Central memory CD4-positive, alpha-beta T cell (primary cell): ENCODE measurements at places on chromosomes 1 and 21.

- DNase-seq = no peak
Measured at GRCh38 chr1:100736324-100736723, 16.8 kb downstream of the VCAM1 start.

DNA sequence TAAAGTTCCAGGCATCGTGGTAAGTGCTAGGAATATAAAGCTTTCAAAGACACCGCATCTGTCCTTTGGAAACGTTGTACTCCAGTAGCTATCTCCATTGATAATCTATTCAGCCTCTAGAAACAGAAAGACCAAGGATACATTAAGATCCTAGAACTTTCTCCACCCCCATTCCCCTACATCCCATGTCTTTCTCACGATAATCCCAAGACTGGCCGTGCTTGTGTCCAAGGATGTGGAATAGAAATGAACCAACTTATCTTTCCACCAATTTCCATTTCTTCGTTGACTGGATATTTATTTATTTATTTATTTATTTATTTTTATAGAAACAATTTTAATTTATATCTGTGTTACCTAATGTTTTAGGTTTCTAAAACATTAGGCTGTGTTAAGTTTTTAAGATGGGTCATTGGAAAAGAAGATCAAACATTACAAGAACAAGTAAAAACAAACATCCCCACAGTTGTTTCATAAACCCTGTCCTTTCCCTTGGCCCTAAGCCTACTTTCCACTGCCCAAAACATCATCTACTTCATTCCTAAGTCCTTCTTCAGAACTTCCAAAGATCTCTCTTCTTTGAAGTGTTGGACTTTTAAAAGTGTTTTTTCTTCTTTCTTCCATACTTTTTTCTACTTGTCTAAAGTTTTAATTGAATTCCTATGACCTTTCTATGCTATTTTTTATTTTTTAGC is 39.7 kb downstream of the LRRC8C start:
- DNase-seq = no peak

DNA sequence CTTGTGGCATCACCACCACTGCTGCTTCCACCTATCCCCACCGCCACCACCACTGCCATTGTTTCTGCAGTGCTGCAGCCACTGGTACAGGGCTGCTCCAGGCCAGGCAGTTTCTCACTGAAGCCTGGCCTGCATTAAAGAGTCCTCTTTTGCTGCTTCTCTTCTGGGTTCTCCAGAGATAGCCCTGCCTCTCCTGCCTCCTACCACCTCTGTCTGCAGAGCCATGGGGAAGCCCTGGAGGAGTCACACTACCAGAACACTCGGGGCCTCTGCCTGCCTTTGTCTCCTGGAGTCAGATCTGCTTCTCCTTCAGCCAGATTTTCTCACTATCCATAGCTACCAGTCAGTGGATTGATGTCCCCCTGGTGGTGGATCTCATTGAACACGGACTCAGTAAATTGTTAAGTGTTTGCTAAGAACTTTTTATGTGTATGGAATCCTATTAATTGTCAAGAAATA is 37.7 kb upstream of the DDAH1 start:
- DNase-seq = no peak

DNA sequence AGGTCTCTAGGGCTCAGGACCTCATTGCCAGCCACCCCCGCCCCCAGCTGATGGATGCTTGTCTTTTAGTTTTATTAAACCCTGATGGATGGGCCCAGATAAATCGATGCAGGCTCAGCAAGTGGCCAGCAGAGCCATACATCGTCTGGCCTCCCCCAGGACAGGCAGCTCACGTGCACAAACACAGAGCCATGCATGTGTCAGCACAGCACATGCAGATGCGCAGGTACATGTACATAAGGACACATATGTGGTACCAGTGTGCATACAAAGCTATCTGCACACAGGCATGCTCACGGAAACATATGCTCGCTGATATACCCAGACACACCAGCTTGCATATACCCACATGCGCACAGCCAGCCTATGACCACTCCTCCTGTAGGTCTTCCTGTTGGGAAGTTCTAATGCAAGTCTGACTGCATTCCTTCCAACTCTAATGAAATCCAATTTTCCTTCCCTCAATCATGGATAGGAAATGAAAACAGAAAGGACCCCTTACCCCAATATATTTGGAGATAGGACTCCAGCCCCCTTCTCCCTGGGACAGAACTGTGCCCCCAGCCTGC is 897 bp downstream of the COL16A1 start:
- DNase-seq = no peak

- no peak for DNase-seq
Measured at GRCh38 chr21:33869873-33870272, 45.7 kb downstream of the ATP5PO start.

DNA sequence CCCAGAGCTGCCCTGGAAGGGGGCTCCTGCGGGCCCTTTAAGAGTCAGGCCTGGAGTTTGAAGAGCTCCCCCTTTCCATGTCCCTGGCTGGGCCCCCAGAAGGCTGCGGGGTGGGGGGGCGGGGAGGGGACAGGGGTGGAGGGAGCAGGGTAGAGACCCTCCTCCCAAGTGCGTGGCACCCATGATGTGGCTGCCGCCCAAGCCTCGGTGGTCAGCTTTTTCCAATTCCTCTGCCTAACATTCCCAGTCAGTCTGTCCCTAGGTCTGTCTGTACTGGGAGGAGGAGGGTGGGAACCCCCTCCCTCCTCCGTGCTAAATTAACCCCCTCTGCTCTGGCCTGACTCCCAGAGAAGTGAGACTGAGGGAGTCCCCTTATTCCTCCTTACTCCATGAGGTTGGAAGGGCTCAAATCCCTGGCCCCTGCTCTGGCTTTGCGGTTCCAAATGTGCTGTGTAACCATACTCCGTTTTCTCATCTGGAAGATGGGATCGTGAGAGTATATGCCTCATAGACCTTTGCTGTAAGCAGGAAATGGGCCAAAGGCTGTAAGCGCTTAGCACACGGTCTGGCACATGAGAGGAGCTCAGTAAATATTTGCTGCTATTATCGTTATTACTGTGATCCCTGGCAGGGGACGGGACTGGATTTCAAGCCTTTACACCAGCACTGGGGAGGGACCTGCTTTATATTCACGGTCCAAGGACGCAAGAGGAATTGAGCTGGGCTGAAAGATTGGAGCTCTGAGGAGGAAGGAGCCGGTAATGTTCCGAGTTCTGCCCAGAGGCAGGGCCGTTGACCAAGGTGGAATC is 658 bp upstream of the COL16A1 start:
- no peak for DNase-seq

DNA sequence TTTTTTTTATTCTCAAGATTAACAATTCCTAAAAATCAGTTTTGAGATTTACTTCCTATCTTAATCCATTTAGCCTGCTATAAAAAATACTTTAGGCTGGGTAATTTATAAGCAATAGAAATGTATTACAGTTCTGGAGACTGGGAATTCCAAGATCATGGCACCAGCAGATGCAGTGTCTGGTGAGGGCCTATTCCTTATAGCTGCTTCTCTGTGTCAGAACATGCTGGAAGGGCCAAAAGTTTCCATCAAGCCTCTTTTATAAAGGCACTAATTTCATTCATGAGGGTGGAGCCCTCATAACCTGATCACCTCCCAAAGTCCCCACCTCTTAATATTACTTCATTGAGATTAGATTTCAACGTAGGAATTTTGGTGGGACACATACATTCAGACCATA is 41.7 kb downstream of the RNF2 start:
- no peak for DNase-seq

- DNase-seq = peak; percentile 41
Measured at GRCh38 chr1:86441581-86441980, 17.6 kb downstream of the CLCA2 start.
